ENCODE measurements at places on chromosomes 7 and 10. TPM values are rescaled to one million over a fixed set of nuclear protein-coding genes. Genes with fewer than 3 reads are reported as not detected.
A peak's percentile ranks its signal among the peaks of the same experiment; 100 is the strongest.

The FAM25C gene
- not detected for total RNA-seq

The GNAI1 gene
- 36.0 TPM for total RNA-seq

The EPHA1 gene
- total RNA-seq = 13.9 TPM

The ELFN1 gene
- 4.3 TPM for total RNA-seq

DNA sequence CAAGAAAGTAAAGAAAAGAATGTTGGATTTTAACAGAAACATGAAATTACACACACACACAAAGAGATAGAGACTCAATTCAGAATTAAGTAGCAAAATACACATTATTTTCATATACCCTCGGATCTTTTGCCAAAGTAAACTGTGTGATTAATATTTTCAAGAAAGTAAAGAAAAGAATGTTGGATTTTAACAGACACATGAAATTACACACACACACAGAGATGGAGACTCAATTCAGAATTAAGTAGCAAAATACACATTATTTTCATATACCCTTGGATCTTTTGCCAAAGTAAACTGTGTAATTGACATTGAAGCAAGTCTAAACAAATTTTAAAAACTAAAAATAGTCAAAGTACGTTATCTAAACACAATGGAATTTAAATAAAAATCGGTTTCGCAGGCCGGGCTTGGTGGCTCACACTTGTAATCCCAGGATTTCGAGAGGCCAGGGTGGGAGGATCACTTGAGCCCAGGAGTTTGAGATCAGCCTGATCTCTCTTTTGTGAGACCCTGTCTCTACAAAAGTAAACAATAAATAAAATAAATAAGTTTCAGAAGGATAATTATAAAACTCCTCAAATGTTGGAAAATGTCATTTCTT lies 337.3 kb upstream of the MAGI2 start:
- no peaks in the 10 kb centered on the region for H3K27me3 ChIP-seq
- H3K27ac ChIP-seq = no peak overlapping the region
- H3K4me1 ChIP-seq = no peaks in the 10 kb centered on the region
- DNase-seq = no peak

GRCh38 chr7:43771128-43771527 lies 12.6 kb downstream of the BLVRA start:
- H3K36me3 ChIP-seq = peaks cover 17% of the 10 kb centered on the region
- H3K27ac ChIP-seq = no peak overlapping the region
- no peak for DNase-seq
- H3K4me3 ChIP-seq = no peak overlapping the region
- H3K4me1 ChIP-seq = no peaks in the 10 kb centered on the region
- H3K27me3 ChIP-seq = no peaks in the 10 kb centered on the region

DNA sequence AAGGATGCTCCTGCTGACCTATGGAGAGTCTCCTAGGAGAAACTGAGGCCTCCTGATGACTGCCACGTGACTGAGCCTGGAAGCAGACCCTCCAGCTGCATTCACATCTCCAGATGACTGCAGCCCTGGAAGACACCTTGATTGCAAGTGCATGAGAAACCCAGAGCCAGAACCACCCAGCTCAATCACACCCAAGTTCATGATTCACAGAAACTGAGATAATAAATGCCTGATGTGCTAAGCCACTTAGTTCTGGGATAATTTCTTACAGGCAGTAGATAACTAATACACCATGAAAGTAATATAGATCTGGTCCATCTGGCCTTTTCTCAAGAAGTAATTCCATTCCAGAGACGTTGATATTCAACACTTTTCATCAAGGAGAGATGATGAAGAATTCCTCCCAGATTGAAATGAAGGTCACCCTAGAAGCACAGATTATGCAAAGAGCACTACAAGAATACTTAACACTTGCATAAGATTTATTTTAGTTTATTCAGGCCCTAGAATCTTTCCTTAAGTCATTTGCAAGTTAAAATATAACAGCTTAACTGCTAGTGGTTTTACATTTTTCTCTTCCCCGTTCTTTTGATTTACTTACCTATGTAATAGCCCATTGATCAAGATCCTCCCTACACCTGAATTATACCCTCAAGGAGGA lies 208.2 kb upstream of the INHBA start:
- no peaks in the 10 kb centered on the region for H3K36me3 ChIP-seq
- no peak overlapping the region for H3K4me3 ChIP-seq
- no peaks in the 10 kb centered on the region for H3K4me1 ChIP-seq
- no peak overlapping the region for H3K27ac ChIP-seq
- no peak for DNase-seq

GRCh38 chr7:74604326-74605020 lies 53.0 kb upstream of the GTF2I start:
- DNase-seq = peak; percentile 81
- no peaks in the 10 kb centered on the region for H3K36me3 ChIP-seq
- H3K27me3 ChIP-seq = no peaks in the 10 kb centered on the region
- no peak overlapping the region for H3K4me3 ChIP-seq
- no peak overlapping the region for H3K27ac ChIP-seq

GRCh38 chr10:21803374-21803773 lies 200.2 kb downstream of the DNAJC1 start:
- no peak for DNase-seq
- H3K36me3 ChIP-seq = no peaks in the 10 kb centered on the region
- no peaks in the 10 kb centered on the region for H3K27me3 ChIP-seq
- H3K4me3 ChIP-seq = no peak overlapping the region
- no peaks in the 10 kb centered on the region for H3K4me1 ChIP-seq
- H3K27ac ChIP-seq = no peak overlapping the region

DNA sequence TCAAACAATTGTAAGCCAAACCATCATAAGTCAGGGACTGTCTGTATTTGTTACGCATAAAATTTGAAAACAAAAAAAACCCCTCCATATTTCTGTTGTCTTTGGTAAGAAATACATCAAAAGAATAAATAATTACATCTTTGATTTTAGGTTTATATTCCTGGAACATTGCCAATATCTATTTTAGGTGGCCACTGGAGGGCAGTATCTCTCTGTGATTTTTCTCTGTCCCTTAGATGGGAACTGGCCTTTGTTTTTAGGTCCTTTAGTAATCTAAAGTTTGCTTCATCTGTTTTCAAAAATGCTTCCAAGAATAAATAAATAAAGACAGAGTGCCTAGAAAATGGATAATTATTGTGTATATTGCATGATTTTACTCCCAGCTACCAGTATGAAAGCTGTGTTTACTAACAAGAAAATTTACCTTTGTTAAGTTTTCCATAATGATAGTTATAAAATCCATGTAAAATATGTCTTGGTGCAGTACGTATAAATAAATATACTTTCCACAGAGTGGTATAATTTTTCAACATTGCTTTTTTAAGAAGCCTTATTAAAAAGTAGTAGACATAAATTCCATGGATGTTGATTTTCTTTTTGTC lies 64.2 kb downstream of the PHYHIPL start:
- DNase-seq = no peak
- H3K36me3 ChIP-seq = no peaks in the 10 kb centered on the region
- no peak overlapping the region for H3K27ac ChIP-seq
- H3K4me1 ChIP-seq = no peaks in the 10 kb centered on the region
- H3K4me3 ChIP-seq = no peak overlapping the region

DNA sequence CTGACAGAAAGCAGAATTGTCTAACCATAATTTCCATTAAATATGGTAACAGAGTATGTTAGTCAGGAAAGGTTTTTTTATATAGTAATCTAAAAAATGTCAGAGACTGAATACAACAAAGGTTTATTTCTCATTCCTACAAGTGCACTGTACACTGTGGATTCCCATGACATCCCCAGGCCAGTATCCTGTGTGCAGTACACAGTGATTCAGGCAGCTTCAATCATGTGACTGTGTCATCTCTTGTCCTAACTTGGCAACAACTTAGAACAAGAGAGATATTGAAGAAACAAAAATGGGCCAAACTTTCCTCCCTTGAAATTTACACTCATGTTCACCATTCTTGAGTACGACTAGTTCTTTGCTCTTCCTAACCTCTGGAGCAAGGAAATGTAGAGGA lies 189.8 kb upstream of the SEMA3A start:
- H3K27ac ChIP-seq = no peak overlapping the region
- no peak for DNase-seq
- no peaks in the 10 kb centered on the region for H3K4me1 ChIP-seq
- H3K4me3 ChIP-seq = no peak overlapping the region
- no peaks in the 10 kb centered on the region for H3K27me3 ChIP-seq

- peaks cover 9% of the 10 kb centered on the region for H3K4me1 ChIP-seq
- H3K36me3 ChIP-seq = no peaks in the 10 kb centered on the region
Observed at GRCh38 chr10:3902809-3903410, 117.9 kb upstream of the KLF6 start.

DNA sequence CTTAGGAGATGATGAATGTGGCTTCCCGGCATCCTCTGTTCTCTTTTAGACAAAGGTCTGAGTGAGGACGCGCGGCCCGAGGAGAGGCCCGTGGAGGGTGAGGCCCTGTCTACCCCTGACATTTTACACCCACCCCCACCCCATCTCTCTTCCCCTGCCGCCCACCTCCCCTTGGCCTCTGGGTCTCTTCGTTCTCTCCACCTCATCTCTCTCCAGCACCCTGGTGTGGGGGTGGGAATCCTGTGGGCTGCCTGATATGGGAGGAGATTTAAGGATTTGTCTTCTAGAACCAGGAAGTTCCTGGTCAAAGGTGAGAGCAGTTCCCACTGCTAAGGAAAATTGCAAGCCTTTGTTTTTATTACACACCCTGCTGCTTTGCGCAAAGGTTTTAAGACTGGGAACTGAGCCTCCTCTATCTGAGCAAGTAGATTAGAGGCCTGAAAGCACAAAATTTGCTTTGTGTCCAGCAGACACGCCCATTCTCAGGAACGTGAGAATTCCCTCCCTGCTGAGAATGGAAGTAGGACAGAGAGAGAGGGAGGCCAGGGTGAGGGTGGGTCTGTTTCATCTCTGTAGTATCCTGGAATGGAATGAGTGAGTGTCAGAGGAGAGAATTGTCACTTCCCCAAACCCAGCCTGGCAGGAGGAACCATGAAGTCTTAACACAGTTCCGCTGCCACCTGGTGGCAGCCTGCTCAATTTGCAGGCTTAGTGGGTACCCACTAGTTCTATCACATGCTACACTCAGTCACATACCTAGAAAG lies 91.2 kb downstream of the GTF2IRD1 start:
- no peaks in the 10 kb centered on the region for H3K27me3 ChIP-seq
- H3K4me1 ChIP-seq = no peaks in the 10 kb centered on the region
- H3K4me3 ChIP-seq = no peak overlapping the region
- peak; percentile 72 for DNase-seq
- no peak overlapping the region for H3K27ac ChIP-seq

DNA sequence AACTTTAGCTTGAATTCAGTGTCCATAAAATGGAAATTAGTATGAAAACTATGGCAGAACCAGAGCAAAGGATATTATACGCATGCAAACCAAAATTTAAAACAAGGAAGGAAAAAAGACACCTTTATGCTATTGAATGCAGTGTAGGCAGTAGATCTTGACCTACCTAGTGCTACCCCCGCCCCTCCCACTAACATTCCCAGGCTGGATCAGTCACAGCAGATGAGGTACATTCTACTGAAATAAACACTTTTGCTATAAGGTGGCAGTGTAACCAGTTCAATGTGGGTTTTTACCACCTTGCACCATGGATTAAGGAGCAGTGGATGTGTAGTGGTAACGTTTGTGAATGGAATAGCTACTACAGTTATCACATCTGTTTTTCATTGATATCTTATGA lies 27.9 kb downstream of the SRI start:
- no peaks in the 10 kb centered on the region for H3K4me1 ChIP-seq
- H3K27me3 ChIP-seq = no peaks in the 10 kb centered on the region
- no peak overlapping the region for H3K27ac ChIP-seq
- no peaks in the 10 kb centered on the region for H3K36me3 ChIP-seq
- no peak overlapping the region for H3K4me3 ChIP-seq

Measured in upper lobe of right lung (tissue), 1 donor.